Activated CD8-positive, alpha-beta memory T cell treated with anti-CD3 and anti-CD28 coated beads for 4 hours (primary cell): ENCODE measurements at places on chromosomes 12 and 14.

DNA sequence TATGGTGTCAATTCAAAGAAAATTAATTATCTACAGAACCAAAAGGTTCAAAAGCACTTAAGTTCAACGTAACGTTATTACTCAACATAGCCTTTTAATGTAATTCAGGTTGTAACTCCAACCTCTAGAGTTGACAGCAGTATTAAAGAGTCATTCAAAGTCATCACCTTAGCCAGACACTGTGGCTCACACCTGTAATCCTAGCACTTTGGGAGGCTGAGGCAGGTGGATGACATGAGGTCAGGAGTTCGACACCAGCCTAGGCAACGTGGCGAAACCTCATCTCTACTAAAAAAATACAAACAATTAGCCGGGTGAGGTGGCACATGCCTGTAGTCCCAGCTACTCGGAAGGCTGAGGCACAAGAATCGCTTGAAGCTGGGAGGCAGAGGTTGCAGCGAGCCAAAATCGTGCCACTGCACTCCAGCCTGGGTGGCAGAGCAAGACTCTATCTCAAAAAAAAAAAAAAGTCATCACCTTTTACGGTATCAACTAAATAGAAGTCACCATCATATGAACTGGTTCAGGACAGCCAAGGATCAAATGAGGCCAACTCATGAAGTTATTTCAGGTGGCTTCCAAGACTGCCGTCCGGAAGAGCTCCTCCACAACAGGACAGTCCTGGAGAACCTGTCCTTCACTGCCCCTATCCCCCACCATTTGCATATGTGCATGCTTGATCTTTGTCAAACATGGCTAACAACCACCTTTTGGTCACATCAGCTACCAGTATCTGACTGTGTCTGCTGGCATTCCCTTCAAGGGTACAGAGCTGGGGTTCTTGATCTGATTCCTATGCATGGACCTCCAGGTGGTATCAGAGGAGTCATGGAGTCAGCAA, 4.2 kb downstream of the PPTC7 start:
- no peak for DNase-seq

DNA sequence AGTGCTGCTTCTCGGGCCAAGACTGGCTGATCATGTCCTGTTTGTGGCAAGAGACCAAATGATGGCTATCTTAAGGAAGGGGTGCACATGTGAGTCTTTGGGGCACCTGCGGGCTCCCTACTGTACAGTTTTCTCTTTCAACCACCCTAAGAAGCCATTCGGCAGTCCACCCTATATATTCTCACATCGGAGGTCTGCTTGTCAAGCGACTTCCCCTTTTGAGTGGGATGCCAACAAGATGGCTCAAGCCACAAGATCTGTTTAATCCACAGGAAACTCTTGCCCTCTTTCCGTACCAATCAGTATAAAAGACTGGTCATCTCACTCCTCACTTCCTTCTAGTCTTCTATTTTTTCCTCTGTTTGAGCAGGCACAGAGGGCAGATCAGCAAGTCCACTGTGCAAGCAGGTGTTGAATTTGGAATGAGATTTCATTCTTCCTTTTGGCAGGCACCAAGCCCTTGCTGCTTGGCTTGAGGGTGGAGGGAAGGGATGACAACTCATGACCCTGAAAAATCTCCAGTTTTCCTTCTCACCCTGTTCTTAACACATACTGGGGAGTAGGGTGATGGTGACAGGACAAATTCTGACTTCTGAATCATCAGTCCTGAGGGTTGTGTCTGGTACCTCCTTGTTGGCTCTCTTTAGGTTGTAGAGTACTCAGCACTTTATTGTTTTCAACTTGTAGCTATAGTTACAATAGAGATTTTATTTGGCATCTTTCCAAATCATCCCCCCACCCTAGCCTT, 17.6 kb downstream of the LACRT start:
- no peak for DNase-seq

GRCh38 chr14:80213602-80214001, 2.3 kb upstream of the DIO2 start:
- no peak for DNase-seq

- DNase-seq, result no peak
These were observed 29.0 kb downstream of the PDE6H start for GRCh38 chr12:15001733-15002382.

GRCh38 chr12:102564026-102564425, 83.7 kb upstream of the IGF1 start:
- no peak for DNase-seq

GRCh38 chr14:67377916-67378315, 17.8 kb downstream of the EIF2S1 start:
- no peak for DNase-seq

DNA sequence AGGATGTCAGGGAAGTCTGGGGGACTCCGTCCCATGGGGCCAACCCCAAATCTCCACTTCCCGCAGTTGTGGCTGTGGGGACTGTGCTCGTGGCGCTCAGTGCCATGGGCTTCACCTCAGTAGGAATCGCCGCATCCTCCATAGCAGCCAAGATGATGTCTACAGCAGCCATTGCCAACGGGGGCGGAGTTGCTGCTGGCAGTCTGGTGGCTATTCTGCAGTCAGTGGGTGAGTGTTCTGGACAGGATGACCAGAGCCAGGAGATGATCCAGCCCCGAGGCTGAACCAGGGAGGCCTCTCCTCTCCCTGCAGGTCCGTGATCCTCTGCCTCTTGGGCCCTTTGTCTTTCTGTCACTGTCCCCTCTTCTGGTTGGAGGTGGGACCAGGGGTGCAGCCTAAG, 8.8 kb upstream of the IFI27 start:
- no peak for DNase-seq

DNA sequence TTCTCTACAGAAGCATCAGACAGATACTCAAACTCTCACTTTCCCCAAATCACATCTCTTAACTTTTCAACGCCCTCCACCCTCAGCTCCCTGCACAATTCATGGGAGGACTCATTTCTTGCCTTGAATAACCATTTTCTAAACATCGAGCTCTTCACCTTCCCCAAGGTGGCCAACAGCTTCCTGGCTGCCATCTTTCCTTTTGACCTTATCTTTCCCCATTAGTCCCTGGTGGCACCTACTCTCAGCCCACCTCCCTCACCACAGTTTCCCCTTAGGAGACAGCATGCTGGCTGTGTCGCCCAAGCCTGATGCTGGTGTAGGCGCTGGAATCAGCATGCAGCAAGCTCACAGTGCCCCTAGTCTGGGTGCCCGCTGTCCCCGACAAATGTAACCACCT, 8.4 kb upstream of the OAS1 start:
- no peak for DNase-seq

GRCh38 chr14:25226214-25226613, 176.3 kb upstream of the STXBP6 start:
- no peak for DNase-seq

DNA sequence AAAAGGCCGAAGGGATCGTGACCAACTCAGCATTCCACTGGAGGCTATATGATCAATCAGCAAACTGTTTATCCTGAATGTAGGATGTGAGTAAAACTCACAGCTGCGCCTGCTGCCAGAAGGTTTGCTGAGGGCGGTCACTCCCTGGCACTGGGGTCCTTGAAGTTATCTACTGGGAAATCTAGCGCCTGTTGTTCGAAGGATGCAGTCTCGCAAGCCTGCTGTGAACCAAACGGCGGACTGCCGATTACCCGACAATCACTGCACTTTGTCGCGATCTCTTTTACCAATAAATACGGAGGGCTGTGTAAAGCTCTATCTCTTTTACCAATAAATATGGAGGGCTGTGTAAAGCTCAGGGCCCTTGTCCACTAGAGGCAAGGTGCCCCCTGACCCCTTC, 12.9 kb downstream of the DDX51 start:
- DNase-seq, result no peak

GRCh38 chr12:21300632-21301031, 34.1 kb downstream of the SLCO1A2 start:
- no peak for DNase-seq

GRCh38 chr14:75151851-75152250, 24.6 kb downstream of the TMED10 start:
- no peak for DNase-seq

DNA sequence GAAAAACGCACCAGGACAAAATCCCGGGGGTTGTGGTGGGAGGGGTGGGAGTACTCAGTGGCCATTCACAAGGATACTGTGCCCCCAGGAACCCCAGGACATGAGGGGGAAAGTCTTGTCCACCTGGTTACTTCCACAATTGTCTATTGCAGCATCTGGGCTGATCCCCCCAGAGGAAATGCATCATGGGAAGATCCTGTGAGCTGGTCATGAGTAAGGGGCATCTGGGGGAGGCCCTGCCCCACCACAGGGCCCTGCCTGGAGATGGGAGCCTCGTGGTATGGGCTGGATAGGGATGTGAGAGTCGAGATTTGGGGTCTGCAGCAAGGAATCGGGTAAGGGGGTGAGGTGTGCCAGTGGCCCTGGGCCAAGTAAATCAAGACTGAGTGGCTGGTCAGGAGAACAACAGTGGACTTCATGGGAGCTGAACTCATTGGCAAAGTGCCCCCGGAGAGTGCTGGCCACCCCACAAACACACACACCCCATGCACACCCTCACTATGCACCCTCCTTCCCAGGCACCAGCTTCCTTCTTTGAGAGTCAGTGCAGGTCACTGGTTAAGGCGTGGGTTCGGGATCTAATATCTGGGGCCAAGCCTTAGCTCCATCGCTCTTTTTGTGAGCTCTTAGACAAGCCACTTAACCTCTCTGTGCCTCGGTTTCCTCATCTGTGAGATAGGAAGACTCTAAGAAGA, 3.0 kb upstream of the SERPINA1 start:
- DNase-seq, result no peak

DNA sequence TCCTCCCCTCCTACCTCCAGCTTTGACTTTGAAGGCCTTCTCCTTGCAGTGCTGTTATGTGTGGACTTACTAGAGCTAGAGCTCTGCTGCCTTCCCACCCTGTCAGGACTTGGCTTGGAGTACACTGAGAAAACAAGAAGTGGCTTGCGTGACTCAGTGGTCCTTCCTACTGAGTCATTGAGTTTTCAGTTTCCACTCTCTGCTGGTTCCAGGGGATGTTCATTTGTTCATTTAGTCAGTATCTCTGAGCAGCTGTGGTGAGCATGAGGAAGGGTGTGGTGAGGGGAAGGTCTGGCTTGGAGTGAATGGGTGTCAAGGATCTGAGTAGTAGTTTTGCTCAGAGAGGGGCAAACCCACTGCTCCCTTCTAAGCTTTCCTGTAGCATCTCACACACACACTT, 17.2 kb upstream of the ELK3 start:
- peak; percentile 52 for DNase-seq

DNA sequence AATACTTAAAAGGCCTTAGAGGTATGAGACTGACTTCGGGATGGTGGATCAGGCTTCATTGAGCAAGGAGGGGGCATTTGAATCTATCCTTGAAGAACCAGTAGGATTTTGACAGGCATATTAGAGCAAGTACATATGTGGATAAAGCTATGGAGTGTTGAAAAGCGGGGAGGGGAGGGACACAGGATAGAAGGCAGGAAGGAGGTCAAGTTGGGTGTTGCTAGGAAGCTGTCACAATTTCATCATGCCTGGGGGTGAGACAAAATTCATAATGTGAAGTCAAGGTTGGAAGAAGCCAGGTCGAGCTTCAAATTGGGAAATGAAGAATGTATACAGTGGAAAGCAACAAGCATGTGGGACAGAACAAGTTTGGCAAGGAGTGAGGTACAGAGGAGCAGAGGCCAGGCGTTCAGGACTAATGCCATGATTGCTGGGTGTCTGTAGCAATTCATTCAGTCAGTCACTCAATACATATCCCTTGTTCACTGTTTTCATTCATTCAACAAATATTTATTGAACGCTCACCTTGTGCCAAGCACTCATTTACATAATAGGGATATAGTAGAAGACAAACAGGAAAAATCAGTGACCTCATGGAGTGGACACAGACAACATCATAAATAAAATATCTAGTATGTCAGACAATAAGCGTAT, 58.3 kb upstream of the LTA4H start:
- DNase-seq, result no peak

DNA sequence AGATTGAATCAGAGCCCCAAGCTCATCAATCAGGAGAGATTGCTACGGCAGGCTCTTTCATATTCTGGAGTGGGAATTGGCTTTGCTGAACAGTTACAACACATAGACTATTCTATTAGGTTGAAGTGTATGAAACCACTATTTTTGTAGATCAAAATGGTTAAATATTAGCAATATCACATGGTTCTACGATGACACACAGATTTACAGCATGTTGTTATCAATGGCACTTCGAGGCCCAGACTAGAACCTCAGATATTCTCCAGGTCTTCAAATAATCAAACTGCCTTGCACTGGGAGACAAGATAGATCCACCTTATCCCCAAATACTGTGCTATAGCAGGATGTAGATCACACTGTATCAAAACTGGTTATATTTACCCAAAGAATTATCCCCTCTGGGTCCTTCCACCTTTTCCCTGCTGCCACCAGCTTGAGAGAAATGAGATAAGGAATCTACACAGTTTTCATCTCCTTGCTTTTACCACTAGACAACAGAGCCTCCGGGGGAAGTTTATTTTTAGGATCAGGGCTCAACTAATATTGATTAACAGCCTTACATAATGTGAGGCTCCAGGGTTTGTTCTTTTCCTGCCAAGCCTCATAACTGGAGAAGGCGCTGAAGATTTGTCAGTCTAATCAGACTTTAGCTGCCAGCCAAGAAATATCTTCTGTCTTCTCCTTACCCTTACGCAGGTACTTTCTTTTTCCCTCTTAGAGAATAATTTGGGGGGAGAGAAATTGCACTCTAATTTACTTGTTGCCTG, 507.1 kb downstream of the DIO2 start:
- DNase-seq, result no peak

DNA sequence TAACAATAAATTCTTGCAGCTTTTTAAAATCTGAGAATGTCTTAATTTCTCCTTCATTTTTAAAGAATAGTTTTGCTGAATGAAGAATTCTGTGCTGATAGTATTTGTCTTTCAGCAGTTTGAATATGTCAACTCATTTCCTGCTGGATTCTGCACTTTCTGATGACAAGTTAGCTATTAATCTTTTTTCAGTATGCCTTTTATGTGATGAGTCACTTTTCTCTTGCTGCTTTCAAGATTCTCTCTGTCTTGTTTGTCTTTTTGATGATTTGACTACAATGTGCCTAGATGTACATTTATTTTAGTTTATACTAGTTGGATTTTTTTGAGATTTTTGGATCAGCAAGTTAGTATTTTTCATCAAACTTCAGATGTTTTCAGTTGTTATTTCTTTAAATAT, 87.9 kb upstream of the AVPR1A start:
- no peak for DNase-seq

DNA sequence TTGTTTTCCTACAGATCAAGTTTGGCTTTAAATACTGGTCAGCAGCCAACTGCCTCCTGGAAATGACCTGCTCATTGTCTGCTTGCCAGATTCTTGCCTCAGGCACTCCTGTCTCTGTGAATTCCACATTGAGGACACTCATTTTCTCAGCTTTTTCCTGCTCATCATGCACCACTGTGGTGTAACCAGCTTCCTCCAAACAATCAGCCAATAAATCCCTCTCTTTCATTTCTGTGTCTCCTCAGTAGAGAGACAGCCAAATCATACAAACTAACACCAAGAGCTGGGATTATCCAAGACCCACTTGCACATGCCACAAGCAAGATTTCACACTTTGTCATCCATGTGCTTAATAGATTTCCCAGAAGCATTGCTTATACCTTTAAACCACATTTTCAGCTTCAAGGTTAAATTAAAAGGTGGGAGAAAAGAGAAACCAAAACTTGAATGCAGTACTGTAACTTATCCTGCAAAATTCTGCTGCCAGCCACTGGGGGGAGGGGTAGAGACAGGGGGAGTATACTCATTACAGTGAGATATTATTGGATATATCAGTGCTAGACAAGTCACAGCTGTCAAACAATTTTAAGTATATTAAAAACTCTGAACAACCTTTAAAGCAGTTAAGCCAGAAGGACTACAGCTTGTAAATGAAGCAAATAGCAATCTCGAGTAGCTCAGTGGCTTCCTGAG, 105.0 kb downstream of the PPP2R5E start:
- DNase-seq, result no peak
